NCI-H2171 treated with DMSO at 0.1 percent for 48 hours (cell line): ENCODE measurements at places on chromosomes 12 and 14.

- DNase-seq: no peak
Observed at GRCh38 chr14:68074765-68075381, 255.3 kb downstream of the RAD51B start.

- peak; percentile 91 for DNase-seq
Observed at GRCh38 chr12:54216797-54217661, 28.2 kb upstream of the SMUG1 start.

DNA sequence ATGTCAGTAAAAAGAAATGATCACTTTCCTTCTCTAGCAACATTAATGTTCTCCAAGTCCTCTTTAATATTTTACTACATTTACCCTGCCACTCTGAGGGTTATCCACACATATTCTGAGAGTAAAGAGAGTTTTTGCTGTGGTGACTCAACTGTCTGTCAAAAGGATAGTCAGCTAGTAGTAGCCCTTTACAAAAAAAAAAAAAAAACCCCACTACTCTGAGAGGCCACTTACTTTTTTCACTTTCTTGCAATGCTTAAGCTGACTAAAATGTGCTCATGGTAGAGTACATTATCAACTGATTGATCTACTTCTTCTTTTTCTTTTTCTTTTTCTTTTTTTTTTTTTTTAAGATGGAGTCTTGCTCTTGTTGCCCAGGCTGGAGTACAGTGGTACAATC is 27.6 kb upstream of the PPM1A start:
- no peak for DNase-seq

GRCh38 chr14:96049932-96050331 is 10.8 kb downstream of the C14orf132 start:
- DNase-seq: no peak

DNA sequence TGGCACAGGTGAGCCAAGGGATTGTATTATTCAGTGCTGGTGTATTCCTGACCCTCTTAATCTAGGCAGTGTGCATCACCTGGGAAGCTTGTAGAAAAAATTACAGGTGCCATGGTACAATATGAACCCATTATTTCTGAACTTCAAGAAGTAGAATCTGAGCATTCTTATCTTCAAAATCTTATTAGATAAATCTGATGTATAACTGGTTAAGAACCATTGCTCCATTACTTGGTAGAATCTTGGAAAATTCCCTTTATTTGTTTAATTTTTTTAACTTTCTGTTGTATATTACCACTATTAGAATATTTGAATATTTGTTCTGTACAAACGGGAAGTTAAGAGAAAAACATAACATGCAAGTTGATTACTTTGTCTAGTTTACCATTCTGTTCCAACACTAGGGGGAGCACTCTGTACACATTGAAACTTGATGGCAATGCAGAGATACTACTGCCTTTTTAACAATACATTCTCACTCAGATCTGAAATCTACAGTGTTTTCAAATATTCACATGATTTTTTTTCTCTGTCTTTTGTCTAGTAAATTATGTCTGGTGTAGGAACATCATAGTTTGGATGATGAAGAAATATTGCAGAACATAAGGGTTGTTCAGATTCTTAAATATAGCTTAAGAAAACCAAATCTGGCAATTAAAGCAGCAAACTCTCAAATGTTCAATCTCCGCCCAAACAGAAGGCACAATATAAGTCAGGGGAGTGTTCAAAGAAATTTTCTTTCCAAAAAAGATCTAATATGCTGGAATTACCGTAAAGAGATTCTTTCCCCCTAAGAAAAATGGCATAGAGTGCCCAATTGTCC is 196.6 kb downstream of the PCNX1 start:
- peak; percentile 69 for DNase-seq

- no peak for DNase-seq
Observed at GRCh38 chr14:104573930-104574329, 5.6 kb upstream of the C14orf180 start.

- DNase-seq: no peak
Observed at GRCh38 chr12:47068539-47068938, 10.9 kb upstream of the PCED1B start.

- DNase-seq: no peak
Observed at GRCh38 chr12:132723015-132723763, 12.5 kb downstream of the PGAM5 start.

DNA sequence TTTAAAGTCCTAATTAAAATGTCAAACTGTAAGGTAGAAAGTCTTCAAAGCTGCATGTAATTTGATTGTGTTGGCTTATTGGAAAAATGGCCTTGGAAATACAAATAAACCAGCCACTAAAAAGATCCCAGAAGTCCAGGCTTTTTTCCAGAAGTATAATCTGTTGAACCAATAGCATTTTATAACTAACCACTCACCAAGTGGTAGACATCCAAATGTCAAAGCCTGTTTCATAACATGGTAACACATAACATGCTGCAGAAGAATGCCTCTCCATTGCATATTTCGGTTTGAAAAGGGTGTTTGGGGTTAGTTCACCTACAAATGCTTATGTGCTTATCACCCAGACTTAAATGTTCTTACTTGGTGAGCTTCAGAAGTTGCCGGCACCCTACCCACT is 183.7 kb upstream of the DIO2 start:
- no peak for DNase-seq

DNA sequence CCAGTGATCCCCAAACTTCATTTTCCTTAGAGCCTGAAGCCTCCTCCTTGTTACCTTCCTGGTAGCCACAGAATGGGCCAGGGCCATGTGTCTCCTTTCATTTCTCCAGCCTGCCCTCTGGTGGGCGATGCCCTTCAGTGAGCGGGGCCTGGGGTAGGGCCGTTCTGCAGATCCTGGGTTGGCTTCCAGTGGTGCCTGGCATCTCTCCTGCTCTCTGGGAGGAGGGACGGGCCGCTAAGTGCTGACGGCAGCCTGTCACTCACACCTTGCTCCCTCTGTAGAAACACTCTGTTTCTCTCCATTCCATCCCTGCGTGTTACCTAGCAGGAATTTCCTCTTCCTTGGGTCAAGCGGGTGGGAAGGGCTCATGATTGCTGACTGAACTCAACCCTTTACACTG is 232.1 kb downstream of the CACNA1C start:
- DNase-seq: peak; percentile 67

DNA sequence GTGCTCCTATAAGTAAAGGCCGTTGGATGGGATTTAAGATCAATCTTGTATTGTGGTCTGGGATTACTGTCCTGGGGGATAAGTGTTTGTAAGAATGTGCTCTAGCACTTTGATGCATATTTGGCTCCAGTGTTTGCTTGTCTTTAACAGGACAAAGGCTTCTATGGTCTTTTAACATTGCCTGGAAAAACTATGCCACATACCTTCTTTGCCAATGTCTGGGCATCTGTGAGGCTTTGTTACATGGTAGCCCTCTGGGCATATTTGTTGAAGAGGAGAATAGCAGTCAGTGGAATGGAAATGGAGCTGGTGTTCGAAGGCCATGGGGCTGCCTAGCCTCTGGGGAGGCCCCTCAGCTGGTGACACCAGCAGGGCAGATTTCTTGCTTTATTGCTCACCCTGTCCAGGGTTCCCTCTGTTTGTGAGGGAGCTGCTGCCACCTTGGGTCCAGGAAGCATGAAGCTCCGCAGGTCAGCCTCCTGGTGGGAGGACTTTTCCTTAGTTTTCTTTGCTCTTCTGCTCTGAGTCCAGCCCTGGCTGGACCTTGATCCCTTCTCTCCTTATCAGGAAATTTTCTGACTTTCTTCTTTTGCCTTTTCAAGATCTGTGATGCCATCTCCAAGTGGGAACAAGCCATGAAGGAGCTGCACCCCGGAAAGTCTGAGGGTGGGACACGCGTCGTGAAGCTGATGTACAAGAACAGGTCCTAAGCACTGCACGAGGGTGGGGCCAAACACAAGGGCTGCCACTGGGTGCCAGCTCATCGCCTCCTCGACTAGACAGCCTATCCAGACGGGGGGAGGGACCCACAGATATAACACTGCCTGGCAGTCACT is 19.5 kb downstream of the PIGH start:
- DNase-seq: no peak

DNA sequence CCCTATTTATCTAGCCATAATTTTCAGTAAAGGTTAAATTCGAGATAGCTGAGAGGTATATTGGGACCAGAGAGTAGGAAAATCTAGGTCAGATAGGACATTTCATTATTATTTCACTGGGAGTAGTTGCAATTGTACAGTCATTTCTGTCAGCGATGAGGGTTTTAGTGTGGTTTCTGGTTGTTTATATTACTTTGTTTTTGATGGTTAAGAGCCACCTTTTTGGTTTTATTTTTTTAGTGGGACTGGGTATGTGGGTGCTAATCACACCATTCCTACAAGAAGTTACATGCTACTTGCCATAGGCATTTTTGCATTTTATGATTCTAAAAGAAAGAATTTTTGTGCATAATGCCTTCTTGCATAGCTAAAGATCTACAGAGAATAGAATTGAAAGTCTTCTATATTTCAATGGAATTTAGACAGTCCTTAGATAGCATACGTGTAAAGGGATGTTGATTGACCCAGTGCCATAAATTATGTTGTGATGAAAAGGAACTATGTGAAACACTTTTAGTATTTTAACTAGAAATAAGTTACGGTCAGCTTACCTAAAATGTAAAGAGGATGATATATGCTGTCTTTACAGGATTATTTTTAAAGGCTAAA is 85.2 kb downstream of the KTN1 start:
- DNase-seq: no peak

DNA sequence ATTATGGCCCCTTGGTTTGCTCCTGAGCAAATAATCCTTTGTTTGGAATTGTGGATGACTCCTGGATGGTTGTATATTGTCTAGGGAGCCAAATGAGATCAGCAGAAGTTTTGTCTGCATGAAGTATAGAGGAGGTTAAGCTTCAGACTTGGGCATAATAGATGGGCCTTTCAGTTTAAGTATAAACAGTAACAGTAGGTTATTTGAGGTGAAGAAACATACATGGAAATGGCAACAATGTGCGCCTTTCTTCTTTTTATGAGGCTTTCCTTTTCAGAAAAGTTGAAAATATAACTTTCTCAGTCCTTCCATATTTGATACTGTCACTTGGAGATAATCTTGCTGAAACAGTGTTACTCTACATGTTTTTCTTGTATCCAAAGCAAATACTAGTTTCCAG is 63.7 kb upstream of the PPP1R12A start:
- no peak for DNase-seq

- DNase-seq: no peak
Observed at GRCh38 chr12:82981150-82981549, 294.4 kb downstream of the TMTC2 start.

- DNase-seq: no peak
Observed at GRCh38 chr12:3101309-3102024, 24.3 kb downstream of the TSPAN9 start.

DNA sequence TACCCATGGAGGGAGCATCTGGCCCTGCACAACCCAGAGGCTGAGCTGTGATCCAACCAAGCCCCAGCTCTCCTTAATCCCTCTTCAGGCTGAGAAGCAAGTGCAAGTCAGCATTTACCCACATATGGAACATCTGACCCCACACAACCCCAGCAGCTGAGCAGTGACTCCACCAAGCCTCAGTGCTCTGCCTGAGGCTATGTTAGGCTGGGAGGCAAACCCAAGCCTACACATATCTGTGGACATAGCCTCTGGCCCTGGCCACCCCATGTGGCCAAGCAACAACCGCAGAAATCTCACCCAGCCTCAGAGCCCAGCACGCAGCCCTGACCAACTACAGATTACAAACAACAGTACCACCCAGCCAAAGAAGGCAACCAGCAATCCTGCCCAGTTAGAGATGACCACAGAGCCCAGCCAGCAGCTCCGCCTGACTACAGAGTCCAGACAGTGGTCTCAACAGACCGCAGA is 142.8 kb downstream of the NUAK1 start:
- no peak for DNase-seq

DNA sequence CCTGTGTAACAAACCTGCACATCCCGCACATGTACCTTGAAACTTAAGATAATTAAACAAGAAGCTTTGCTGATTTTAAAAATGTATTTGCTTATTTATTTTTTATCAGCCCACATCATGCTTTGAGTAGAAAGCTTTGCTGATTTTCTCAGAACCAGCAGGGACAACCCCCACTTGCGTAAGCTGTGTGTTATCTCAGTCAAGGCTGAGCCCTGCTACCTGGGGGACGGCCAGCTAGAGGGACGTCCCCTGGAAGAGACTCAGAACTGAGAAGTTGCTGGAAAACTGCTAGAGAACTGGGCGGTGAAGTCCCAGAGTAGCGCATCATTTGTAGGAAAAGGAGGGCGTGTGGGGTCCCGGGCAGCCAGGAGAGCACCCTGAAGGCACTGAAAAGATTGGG is 4.1 kb upstream of the PLEK2 start:
- DNase-seq: no peak

DNA sequence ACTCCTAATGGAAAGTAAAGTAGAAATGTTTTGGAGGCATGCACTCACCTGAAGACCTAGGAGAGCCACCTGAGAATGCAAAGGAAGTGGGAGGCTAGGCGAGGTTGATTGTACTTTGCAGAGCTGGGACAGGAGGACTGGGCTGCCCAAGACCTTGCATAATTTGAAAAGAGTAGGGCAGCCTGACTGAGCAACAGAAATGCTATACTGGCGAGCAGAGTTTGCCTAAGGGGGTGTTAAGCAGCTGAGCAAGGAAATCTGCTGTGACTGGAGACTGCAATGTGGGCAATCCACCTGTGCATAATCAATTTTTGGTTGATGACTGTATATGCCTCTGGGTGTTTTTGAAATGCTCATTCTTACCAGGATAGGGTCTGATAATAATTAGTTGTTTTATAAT is 834.1 kb downstream of the TRHDE start:
- no peak for DNase-seq

GRCh38 chr12:93778306-93778705 is 101.1 kb downstream of the CRADD start:
- DNase-seq: no peak

- no peak for DNase-seq
Observed at GRCh38 chr12:5561846-5562245, 129.9 kb downstream of the NTF3 start.

DNA sequence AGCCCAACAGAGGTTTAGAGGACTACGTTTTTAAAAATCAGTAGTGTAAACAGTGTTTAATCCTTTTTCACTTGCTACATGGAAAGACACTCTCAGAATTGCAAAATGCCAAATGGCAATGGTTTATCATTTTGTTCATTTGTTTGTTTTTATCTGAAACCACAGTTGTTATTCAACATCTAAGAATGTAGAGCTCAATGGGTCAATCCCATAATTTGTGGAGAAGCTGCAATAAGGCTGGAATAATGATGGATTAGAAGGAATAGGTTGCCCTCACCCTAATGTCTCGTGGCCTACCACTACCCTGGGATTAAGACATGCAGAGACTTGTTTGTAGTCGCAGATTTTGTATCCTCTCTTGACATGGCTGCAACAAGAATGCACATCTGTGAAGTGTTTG is 115.7 kb downstream of the LLPH start:
- DNase-seq: no peak

GRCh38 chr12:72234886-72235285 is 37.3 kb upstream of the TRHDE start:
- DNase-seq: peak; percentile 89

DNA sequence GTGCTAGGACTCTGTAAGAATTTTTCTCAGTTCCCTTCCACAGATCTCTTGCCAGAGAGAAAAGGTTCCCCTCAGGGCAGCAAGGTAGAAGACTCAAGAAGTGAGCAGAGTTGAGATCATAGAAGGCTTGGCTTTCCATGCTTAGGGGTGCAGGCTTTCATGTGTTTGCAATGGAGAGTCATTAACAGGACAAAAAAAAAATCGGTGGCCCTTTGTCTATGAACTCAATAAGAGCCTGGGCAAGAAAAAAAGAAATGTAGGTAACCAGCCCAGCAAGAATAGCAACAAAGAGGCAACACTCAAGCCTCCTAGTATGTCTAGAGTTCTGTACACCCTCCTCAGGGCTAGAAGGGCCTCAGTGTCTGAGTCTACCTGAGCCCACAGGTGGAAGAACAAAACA is 23.4 kb upstream of the LRP6 start:
- DNase-seq: no peak

- DNase-seq: no peak
Observed at GRCh38 chr12:13581031-13581430, 384.5 kb downstream of the EMP1 start.

- DNase-seq: no peak
Observed at GRCh38 chr14:39446131-39446744, 14.0 kb upstream of the FBXO33 start.
